ENCODE measurements at places on chromosomes 1 and 21.
A peak's percentile ranks its signal among the peaks of the same experiment; 100 is the strongest.

DNA sequence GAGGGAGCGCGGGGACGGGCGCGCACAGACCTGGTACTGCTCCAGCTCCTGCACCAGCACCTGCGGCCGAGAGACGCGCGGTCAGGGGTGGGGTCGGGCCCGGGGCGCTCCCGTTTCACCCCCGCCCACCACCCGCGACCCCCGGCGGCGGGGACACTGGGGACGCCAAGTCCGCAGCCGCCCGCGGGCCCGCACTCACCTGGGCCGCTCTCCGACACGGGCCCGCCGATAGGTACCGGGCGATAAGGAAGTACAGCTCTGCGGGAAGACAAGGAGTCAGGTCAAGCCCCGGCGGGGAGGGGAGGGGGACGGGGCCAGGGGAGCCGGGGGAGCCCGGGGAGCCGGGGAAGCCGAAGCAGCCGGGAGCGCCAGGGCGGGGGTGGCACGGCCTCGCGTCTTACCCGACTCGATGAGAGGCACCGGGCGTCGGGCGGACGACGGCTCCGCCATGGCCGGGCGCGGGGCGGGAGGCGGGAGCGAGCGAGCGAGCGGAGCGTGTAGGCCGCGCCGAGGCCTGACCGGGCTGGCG is 326 bp downstream of the BRWD1 start:
- no peak for DNase-seq

GRCh38 chr1:17654519-17654918 is 100.6 kb upstream of the ACTL8 start:
- no peak for DNase-seq

DNA sequence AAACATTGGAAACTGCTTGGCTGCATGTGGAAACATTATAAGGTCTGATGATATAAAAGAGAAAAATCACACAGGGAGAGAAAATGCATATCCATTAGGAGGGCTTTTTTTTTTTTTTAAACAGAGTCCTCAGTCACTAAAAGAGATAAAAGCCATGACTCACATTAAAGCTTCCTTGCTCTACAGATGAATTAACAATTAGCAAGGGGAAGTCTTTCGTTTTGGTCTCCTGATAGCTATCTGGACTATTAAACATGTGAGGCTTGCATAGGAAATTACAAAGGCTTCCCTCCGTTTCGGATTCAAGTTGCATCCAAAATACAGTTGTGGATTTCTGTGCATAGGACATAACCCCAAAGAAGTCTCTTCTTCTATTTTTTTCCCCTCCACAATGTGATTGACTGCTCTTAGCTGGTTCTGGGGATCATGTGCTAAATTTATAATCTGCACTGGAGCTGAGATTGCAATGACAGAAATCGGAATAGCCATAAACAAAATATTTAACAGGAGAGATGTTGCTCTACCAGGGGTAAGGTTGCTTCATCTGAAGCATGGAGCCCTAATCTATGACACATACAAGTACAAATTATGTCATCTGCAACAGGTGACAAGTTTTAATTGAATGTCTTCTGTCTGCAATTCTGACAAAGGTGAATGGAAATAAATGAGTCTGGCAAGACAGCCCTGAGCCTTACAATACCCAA is 146.8 kb downstream of the ESRRG start:
- DNase-seq = no peak

GRCh38 chr1:221165839-221166500 is 286.7 kb downstream of the HLX start:
- DNase-seq = no peak

- no peak for DNase-seq
Measured at GRCh38 chr1:184457500-184457899, 70.7 kb downstream of the C1orf21 start.

GRCh38 chr1:204417074-204417997 is 5.7 kb upstream of the PPP1R15B start:
- peak; percentile 19 for DNase-seq

DNA sequence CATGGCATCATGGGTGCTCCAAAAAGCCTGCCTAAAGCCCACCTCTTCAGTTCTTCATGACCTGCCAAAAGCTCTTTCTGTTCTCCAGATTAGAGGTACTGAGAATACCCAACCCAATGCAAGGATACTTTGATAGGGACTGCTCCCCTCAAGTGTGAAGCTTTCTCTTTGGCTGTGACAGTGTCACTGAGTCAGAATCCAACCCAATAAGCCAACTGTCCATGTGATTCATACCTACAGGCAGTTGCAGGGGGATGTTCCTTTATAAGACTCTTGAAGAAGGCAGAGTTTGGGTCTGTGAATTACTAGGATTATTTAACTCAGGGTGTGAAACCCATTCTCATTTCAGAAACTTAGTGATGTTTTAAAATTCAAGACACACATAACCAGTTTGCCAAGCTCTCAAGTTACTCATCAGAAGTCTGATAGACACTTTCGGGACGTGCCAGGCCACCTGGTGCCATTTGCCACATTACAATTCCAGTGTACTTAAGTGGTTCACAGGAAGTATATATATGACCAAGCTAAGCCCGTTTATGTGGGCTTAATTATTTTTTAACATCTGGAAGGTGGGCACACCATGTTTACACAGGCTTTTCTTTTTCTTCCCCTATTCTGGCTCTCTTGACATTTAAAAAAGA is 265.8 kb downstream of the NFIA start:
- DNase-seq = no peak

DNA sequence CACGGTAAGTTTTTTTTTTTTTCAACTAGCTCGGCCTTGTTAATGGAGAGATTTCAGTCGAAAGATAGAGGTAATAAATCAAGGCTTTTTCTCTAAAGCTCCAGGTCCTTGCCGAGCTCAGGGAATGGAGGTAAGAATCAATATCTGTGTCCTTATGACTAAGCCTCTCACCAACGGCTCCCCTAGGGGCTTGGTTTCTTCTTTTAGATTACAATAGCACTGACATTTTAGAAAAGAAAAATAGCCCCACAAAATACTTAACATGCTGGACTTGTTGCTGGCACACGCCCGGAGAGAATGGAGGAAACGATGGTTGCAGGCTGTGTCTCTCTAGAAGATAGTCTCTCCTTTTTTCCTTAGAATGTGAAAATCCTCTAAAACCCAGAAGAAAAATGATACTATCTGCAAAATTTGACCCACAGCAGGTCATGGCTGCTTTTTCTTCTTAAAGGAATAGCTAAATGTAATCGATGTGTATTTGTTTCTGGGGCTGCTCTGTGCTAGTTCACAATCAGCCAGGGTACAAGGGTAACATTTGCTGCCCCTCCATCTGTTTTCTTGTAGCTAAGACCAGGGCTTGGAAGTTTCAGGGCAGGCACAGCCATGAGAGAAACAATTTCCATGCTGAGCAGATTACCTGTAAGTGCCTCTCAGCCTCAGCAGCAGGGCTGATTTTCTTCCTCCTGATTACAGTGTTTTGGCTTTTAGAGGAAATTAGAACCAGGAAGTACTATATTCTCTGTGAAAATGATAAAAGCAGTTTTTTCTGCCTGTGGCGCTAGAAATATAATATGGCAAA is 86.2 kb upstream of the GNG12 start:
- DNase-seq = no peak

- DNase-seq = no peak
Measured at GRCh38 chr1:116006486-116006964, 30.2 kb downstream of the SLC22A15 start.
